Head of caudate nucleus (tissue), 42 donors: ENCODE measurements at places on chromosomes 6 and 20.

GRCh38 chr6:88548891-88549505 lies 382.9 kb upstream of the CNR1 start:
- DNase-seq: no peak

GRCh38 chr6:73766040-73766439 lies 70.0 kb downstream of the CD109 start:
- DNase-seq: no peak

DNA sequence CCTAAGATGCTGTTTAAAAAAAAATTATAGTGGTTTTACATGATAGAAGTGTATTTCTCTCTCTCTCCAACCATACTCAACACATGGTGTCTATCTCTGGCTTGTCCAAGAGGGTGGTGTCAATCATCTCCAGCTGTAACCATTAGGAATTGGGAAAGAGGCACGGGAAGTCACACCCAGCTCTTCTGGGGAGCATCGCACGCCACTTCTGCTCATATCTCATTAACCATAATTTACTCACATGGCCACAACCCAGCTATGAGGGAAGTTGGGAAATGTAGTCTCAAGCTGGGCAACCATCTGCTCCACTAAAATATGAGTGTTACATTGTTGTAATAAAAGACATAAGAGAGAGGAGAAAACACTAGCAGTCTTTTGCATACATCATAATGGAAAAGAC lies 30.4 kb upstream of the TSHZ2 start:
- no peak for DNase-seq

GRCh38 chr6:960356-960755 lies 267.4 kb upstream of the EXOC2 start:
- no peak for DNase-seq

DNA sequence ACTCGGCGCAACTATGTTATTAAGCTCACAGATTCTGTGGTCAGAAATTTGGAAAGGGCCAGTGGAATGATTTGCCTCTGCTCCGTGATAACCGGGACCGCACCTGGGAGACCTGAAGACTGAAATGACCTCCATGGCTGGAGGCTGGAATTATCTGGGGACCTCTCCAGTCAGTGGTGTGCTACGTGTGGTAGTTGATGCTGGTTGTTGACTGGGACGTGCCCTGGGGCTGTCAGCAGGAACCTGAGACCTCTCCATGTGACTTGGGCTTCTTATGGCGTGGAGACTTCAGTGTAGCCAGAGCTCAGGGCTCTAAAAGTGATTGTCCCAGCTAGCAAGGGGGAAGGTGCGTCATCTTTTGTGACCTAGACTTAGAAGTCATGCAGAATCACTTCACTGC lies 50.3 kb downstream of the CHMP4B start:
- no peak for DNase-seq

- no peak for DNase-seq
These were observed 222.6 kb upstream of the MARCKS start for GRCh38 chr6:113634352-113635163.

- no peak for DNase-seq
These were observed 672 bp downstream of the PREX1 start for GRCh38 chr20:48826883-48827771.

GRCh38 chr20:44431118-44431501 lies 44.6 kb upstream of the TTPAL start:
- no peak for DNase-seq

DNA sequence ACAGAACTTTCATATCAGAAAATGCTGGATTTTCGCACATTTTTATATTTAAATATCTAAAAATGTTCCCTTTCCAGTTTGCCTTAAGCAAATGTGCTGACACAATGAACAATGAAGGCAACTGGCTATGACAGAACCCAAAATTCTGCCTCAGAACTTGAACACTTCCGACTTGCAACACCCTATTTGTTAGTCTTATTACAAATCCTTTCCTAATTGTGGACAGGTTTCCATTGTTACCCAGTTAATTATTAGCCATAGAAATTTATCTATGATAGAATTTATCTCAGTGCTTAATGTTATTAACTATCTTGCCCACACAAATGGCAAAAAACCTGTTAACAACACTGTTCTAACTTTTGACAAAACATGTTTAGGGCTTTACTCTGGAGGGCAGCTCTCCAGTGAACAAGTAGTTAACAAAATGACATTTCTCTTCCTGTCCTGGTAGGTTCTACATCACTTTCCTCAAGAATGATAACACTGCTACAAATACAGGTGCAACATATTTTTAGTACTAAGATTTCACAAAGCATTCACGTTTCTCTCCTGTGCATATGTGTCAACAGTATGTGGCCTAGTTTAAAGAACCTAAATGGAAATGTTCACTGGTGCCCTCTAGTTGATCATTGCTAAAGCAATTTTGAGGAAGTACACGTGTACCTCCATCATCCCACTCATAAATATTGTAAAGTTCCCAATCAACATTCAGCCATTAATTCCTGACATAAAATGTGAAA lies 58.4 kb downstream of the HIVEP2 start:
- peak; percentile 31 for DNase-seq

DNA sequence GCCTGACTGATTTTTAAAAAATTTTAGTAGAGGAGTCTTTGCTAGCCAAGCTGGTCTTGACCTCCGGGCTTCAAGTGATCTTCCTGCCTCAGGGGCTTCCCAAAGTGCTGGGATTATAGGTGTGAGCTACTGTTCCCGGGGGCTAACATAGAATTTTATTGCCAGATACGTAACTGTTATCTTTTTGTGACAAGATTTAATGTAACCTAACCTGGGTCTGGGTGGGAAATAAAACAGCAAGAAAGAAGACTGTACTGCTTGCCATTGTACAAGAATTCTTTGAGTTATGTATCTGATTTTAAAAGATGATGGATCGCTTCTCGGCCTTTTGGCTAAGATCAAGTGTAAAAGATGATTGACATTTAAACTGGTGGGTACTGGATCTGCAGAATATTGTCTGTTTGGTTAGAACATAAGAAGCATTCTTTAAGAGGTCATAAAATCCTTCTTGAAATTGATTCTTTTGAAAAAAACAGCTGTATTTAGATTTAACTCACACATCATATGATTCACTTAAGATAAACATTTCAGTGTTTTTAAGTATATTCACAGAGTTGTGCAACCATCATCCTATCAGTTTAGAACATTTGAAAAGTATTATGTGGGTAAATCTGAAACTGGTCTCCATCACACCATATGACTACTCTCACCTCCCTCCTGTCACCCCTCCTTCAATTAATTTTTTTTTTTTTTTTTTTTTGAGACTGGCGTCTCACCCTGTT lies 21.6 kb downstream of the TPX2 start:
- no peak for DNase-seq

DNA sequence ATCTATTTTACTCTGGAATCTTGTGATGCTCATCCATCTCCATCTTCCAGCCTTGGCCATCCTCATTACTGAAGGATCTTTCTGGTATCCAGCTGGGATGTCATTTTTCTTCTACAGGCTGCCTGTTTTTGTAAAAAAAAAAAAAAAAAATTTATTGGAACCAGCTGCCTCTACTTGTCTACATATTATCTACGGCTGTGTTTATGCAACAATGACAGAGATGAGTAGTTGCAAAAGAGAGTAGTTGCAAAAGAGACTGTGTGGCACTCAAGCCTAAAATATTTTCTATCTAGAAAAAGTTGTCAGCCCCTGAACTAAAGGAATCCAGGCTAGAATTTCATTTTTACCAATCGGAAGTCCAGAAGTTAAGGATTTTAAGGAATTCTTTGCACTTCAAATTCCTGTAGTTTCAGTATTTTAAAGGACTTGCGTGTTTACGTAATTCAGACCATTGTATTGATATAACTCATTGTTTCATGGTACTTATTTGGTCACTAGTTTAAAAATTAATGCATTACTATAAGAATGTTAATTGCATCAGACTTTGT lies 38.6 kb upstream of the PLCG1 start:
- DNase-seq: no peak

DNA sequence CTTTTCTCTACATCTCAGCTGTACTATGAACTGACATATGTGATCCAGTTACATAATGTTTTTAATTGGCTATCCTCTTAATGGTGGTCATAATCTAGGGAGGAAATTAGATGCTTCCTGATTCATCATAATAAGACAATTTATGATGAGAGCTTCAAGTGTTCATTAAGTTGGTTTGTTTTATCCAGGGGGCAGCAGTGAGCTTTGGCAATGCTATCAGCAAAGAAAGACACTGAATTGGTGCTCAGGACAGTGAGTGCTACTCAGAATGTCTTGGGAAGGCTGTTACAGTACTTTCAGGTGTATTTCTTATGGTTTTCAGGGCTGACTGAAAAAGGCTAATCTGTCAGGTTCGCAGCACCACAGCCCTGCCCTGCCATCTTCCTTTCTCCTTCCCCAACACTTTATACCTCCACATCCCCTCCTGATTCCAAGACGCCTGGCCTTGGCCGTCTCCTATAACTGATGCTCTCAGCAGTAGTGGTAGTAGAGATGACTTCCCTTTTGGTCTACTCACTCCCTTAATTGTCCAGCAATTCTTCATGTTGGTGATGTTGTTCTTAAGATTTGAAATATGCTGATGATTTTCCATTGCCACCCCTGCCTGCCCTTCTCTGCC lies 67.0 kb upstream of the TNFAIP3 start:
- DNase-seq: no peak

DNA sequence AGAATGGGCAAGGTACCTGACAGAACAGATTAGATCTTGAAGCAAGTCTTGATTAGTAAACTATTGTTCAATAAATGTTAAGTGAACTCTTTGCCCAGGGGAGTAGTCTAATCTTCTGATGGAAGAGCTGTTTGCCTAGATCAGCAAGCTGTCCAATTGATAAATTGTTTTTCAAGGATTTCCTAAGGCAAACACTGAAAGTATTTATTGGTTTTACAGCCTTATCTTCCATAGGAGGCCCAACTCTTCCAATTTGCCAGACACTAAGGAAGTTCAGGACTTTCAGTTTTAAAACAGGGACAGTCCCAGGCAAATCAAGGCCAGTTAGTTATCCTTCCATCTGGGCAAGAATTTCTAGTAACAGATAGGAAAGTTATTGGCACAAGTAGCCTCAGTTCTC lies 1.8 kb upstream of the C6orf163 start:
- no peak for DNase-seq

GRCh38 chr6:24322924-24323323 lies 34.9 kb downstream of the DCDC2 start:
- no peak for DNase-seq
